HTR-8/SVneo (cell line): ENCODE measurements at places on chromosomes 1 and 21.

GRCh38 chr1:180271272-180272255 is 41.5 kb downstream of the LHX4 start:
- no peak for DNase-seq

DNA sequence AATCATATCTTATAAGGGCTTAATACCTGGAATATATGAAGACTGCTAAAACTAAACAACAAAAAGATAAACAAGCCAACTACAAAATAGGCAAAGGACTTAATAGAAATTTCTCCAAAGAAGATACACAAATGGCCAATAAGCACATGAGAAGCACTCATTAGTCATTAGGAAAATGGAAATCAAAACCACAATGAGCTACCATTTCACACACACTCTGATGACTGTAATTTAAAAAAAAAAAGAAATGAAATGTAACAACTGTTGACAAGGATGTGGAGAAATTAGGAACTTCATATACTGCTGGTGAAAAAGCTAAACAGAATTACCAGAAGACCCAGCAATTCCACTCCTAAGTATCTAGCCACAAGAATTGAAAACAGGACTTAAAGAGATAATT is 374.2 kb upstream of the ZP4 start:
- no peak for DNase-seq

GRCh38 chr1:228430243-228430642 is 13.6 kb upstream of the TRIM17 start:
- no peak for DNase-seq

DNA sequence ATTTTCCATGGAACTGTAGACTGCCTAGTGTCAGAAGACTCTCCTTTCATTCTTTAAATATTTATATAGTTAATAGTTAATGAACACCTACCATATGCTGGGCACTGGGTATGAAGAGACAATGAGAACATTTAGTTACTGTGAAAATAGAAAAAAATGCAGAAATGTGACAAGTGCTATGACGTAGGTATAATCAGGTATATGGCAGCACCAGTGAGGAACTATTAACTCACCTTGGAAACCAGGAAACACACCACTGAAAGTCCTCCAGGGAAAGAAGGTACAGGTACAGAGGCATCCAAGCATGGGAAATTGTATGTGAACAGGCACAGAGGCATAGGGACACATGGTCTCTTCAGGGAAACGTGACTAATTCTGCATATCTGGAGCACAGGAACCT is 42.3 kb downstream of the DPT start:
- DNase-seq, result no peak

DNA sequence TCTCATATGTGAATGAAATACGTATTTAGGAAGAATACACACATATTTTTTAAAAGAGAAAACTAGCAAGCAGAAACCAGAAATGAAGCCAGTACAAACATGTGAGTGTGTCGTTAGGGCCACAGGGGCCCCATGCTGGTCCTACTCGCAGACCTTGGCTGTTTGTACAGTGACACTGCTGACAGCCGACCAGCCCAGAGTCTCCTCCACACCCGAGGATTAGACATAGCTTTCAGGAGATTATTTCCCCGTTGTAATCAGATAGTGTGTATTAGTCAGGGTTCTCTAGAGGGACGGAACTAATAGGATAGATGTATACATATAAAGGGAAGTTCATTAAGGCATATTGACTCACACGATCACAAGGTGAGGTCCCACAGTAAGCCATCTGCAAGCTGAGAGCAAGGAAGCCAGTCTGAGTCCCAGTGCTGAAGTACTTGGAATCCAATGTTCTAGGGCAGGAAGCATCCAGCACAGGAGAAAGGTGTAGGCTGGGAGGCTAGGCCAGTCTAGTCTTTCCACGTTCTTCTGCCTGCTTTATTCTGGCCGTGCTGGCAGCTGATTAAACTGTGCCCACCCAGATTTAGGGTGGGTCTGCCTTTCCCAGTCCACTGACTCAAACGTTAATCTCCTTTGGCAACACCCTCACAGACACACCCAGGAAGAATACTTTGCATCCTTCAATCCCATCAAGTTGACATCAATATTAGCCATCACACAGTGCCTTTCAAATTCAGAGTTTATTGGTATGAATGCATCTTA is 51.2 kb downstream of the DIP2A start:
- DNase-seq, result no peak

DNA sequence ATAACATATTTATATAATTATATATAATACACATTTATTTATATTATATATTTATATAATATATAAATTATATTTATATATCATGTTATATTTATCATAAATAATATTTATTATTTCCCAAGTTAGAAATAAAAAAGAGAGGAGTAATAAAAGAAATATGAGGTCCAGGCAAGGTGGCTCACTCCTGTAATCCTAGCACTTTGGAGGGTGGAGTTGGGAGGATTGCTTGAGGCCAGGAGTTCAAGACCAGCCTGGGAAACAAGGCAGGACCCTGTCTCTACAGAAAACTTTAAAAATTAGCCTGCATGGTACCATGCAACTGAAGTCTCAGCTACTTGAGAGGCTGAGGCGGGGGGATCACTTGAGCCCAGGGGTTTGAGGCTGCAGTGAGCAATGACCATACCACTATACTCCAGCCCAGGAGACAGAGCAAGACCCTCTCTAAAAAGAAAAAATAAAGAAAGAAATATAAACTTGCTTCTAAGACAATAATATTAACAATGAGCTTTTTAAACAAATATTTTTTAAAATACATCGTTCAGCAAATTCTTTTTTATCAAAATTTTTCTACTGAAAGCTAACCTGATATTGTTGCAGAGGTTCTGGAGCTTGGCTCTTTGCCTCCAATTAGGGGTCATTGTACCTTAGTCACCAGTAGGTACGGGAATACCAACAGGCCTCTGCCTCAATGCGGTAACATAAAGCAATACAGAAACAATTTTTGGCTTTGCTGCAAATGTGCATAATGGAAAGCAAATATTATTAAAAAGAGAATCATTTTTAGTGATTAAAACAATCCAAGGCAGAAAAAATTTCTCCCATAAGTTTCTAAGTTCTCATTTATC is 290.0 kb downstream of the SETD4 start:
- DNase-seq, result no peak

DNA sequence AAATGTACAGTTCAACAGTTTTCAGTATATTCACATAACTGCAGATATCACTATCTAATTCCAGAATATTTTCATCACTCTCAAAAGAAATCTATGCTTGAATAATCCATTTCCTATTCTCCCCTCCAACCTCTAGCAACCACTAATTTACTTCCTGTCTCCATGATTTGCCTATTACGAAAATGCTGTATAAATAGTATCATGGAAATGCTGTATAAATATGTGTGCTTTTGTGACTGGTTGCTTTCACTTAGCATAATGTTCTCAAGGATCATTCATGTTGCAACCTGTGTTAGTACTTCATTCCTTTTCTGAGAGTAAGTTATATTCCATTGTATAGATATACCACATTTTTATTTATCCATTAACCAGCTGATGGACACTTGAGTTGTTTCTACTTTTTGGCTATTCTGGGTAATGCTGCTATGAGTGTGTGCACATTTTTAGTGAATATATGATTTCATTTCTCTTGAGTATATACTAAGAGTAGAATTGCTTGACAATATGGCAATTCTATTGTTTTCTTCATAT is 115.6 kb downstream of the TNFSF18 start:
- DNase-seq, result no peak
